Stimulated activated CD4-positive, alpha-beta T cell treated with anti-CD3 and anti-CD28 coated beads, Interleukin-1b, Interleukin-23, amount 100 ng/mL, for 1 hour (primary cell): ENCODE measurements at places on chromosomes 1 and 21.

- DNase-seq, result no peak
Observed at GRCh38 chr1:236747311-236747985, 47.6 kb upstream of the MTR start.

DNA sequence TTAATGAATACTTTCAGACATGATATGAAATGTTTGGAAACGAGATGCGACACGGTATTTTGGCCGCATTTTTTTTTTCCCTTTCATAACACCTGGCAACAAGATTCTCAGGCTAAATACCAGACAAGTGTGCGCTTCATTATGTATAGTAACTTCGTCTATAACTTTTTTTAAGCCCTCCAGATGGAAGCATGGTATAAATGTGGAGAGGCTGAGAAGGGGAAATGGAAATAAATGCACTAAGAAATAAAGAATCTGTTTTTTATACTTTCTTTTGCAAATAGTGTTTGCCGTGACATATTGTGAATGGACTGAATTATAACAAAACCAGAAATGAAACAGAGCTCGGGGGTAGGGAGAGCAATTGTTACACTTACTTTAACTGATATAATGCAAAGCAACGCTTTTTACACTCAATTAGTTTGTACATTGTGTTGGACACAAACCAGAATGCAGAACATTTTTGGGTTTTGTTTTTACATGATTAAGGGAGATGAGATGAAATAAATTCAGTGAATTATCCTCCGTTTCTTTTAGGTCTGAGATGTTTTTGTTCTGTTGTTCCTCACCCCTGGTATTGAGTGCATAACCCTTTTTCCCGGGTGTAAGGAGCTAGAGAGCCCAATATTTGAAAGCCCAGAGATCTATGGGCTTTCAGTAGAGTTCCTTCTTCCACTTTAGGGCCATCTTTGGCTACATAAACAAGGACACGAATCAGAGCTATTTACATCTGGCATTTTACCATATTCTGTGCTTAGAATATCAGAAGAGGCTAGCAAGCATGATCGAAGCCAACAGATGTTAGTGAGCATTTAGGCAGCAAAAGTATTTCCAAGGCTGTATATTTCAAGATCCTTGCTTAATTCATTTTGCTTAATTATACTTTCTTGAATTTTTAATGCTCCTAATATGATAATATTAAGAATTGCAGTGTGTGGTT is 478.0 kb downstream of the CAMTA1 start:
- no peak for DNase-seq

DNA sequence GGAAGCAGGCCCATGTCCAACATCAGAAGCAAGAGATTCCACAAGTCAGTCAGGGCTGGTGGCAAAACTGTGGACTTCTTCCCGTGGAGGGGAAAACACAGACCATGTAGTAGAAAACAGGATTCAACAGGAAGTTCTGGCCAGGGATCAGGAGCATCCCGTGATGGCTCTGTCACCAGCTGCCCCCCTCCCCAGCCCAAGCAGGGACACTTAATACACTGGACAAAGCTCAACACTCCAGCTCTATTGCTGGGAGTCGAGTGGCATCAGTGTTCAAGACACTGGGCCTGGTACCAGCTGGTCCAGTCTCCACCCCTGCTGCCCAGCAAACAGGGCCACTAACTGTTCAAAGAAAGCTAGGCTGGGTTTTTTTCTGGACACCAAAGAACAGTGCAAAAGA is 3.7 kb downstream of the SLC45A3 start:
- DNase-seq, result no peak

DNA sequence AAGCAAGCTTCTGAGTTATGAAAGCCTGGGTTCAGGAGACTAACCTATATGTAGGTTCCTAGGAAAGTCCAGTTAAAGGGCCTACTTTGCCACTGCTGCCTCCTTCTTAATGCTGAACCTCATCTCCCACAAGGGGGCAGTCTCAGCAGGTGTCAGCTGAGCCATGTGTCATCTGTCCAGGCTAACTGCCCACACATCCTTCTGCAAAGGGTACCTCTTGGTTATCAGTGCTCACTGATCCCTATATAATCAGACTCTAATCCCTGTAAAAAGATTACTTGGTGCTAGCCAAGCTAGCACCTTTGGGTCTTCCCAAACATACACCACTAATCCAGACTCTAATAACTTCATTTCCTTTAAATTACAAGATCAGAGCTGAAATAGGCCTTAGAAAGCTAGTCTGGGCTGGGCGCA is 9.0 kb downstream of the PRDX1 start:
- no peak for DNase-seq

- DNase-seq, result no peak
Observed at GRCh38 chr1:7988576-7988975, 27.1 kb downstream of the PARK7 start.

DNA sequence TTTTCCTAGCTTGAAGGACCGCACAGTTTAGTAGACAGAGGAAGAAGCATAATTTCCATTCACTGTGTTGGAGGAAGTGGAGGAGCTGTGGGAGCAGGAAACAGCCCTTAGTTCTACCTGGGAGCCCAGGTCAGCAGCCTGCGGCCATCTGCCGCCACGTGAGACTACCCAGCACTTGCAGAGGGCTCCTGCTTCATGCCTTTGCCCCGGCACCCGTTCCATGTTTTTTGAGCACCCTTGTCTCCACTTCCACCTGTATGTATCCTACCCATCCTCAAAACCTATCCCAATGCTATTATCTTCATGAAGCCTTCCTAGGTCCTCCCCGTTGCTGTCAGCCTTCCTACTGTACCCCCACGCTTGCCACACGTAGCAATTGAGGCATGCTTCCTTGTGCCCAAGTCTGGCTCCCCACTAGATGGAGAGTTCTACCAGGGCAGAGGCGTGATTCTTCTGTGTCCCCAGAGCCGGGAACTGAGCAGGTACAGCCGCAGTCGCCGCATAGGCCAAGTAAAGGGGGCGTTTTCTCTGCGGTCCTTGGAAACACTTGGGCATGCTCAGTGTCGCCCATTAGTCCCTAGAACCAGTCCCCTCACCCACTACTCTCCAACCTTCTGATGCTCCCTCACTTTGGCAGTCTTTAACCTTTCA is 1.9 kb downstream of the SLC6A9 start:
- DNase-seq, result no peak

DNA sequence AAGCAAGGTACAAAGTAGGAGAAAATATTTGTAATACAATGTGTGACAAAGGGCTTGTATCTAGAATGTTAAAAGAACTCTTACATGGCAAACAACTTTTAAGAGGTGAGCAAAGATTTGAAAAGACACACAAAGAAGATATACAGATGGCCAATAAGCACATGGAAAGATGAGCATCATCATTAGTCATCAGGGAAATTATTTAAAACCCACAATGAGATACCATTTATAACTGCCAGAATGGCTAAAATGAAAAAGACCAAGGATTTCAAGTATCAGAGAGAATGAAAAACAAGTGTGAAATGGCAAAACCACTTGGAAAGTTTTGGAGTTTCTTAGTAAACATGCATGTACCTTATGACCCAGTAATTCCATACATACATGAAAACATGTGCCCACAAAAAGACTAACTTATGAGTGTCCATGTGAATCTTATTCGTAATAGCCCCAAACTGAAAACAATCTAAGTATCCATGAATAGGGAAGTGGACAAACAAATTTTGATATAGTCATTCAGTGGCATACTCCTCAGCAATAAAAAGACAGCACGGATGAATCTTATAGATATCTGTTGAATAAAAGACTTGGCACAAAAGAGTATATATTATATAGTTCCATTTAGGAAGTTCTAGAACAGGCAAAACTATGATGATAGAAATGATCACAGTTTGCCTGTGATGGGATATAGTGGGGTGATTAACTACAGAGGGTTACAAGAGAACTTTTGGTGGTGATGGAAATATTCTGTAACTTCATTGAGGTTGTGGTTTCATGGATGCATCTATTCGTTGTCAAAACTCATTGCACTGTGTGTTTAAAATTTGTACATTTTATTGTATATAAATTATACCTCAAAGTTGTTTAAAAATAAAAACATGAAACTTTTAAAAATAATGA is 82.0 kb downstream of the DISP1 start:
- no peak for DNase-seq

- DNase-seq, result no peak
Observed at GRCh38 chr1:90413519-90413918, 303.6 kb downstream of the BARHL2 start.

DNA sequence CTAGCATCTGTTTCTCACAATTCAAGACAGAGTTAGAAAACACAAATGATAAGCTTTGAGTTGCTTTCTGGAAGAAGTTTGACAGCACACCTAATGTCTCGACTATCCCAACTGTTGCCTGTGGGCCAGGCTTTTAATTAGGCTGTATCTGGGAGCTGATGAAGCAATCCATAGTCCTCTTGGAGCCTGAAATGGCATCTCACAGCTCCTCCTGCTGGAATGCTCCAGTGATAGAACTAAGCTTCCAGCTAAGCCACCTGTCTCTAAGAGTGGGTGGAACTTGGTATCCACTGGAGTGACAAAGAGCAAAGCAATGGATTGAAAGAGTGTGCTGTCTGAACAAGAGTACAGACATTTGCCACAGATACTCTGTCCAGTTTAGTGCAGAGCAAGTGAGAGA is 605.3 kb upstream of the NR5A2 start:
- DNase-seq, result no peak

- DNase-seq, result no peak
Observed at GRCh38 chr1:29033829-29034466, 89.8 kb downstream of the TMEM200B start.

- no peak for DNase-seq
Observed at GRCh38 chr1:44401256-44402228, 3.5 kb upstream of the RNF220 start.

DNA sequence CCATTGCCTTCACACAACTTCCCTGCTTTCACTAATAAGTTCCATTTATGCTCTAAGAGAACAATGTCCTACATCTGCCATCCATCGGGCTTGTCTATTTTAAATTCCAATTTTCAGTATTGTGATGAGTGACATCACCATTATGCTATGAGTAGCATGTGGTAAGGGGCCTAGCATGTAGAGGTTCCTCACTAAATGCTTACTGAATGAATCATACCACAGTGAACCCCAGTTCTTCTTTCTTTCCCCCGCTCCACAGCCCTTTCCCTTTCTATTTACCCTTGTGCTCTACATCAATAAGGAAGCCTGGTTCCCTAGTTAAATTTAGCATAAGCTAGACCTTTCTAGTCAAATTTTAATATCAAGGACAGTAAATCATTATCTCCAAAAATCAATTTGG is 195.0 kb upstream of the RGS18 start:
- no peak for DNase-seq

DNA sequence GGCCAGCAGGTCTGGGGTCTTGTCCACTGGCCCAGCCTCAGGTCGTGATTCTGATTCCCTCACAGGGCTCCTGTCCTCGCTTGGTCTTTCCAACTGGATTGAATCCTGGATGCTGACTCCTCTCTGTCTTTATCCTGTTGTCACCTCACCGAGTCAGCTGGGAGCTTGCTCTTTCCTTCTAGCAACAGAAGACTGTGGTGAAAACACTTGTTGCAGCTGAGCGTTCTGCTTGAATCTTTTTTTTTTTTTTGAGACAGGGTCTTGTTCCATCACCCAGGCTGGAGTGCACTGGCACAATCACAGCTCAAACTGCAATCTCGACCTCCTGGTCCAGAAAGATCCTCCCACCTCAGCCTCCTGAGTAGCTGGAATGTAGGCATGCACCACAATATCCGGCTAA is 8.0 kb upstream of the WNT4 start:
- no peak for DNase-seq

- DNase-seq, result no peak
Observed at GRCh38 chr1:235307158-235308124, 20.5 kb downstream of the ARID4B start.

- no peak for DNase-seq
Observed at GRCh38 chr1:227343727-227344551, 25.6 kb upstream of the CDC42BPA start.

- DNase-seq, result peak; percentile 46
Observed at GRCh38 chr1:34742667-34743270, 12.1 kb upstream of the GJB5 start.

DNA sequence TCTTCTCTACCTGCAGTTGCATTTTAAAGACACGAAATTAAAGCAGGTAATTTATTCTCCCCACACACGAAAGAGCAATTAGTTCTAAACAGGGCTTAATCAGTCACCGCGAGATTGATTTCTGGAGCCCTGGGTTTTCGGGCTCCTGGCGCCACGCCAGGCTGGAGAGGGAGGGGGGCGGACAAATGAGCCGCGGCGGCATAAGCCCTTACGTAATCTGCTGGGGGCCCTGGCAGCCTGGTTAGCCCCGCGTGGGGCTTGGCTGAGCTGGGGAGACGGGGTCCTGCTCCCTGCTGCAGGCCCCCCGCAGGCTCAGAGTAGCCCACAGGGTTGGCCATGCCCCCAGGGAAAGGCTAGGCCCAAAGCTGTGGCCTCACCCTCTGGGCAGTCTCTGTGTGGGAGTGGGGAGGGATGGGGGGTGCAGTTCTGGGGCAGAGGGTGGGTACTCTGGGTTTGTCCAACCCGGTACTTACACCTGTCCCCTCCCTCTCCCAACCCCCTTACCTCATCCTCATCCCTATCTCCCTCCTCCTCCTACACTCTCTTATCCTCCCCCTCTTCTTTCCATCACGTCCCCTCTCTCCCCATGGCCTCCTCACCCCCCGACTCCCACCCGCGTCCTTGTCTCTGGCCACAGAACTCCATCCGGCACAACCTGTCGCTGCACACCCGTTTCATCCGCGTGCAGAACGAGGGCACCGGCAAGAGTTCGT is 19.9 kb downstream of the FOXO6 start:
- no peak for DNase-seq
